ENCODE measurements at places on chromosomes 1 and 21.
A peak's percentile ranks its signal among the peaks of the same experiment; 100 is the strongest.

- DNase-seq: no peak
Observed at GRCh38 chr21:27240839-27241238, 274.0 kb upstream of the ADAMTS5 start.

DNA sequence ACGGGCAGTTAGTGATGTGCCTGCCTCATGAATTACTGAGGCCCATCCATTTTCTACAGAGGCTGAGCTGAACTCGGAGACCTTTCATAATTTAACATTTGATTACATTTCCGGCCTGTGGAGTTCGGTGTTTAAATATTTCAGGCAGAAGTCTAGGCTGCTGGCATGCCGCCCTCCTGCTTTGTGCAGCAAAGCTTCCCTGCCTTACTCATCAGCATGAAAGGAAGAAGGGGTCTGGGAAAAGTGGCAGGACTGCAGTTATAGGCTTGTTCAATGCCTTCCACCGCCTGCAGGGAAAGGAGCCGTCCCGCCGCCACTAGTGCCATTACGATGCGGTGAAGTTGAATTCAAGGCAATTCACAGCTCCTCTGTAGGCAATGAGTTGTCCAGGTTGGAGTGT, 527.9 kb downstream of the NPHP4 start:
- DNase-seq: no peak

- DNase-seq: no peak
Observed at GRCh38 chr1:67044631-67045270, 9.2 kb downstream of the SLC35D1 start.

DNA sequence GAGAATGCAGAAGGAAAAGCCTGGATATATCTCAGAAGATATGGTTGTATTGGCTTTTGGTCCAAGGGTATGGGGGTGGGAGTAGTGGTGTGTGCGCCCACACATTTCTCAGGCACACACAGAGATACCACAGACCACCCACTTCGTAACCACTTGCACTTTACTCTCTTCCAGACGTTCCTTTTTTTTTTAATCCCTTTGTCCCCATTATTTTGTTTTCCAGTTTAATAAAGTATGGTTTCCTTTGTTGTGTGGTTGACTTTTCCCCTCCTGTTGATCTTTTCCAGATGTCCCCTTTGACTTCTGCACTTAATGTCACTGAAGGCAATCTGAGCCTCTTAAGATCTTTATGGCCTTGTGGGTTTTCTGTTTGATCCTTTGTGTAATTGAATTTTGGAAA, 10.5 kb upstream of the TARS2 start:
- no peak for DNase-seq

- no peak for DNase-seq
Observed at GRCh38 chr1:170537798-170538503, 6.0 kb downstream of the GORAB start.

- no peak for DNase-seq
Observed at GRCh38 chr1:220391491-220391890, 119.2 kb upstream of the RAB3GAP2 start.

GRCh38 chr1:175984813-175985212, 222.3 kb downstream of the COP1 start:
- no peak for DNase-seq

- no peak for DNase-seq
Observed at GRCh38 chr1:218383681-218384080, 38.5 kb downstream of the TGFB2 start.

GRCh38 chr1:28437264-28437923, 67.9 kb downstream of the PHACTR4 start:
- peak; percentile 16 for DNase-seq

GRCh38 chr1:237671262-237671661, 219.5 kb downstream of the ZP4 start:
- no peak for DNase-seq

- DNase-seq: no peak
Observed at GRCh38 chr1:109392037-109392787, 5.5 kb downstream of the SORT1 start.

DNA sequence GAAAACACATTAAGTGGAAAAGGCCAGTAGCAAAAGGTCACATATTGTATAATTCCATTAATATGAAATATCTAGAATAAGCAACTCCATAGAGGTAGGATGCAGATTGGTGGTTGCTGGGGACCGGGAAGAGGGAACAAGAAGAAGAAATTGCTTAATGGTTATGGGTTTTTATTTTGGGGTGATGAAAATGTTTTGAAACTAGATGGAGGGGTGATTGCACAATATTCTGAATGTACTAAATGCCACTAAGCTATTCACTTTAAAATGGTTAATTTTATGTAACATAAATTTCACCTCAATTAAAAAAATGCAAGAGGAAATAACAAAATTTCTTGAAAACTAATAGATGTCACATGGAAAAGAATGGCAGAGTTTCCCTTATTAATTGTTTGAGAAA, 6.7 kb downstream of the KIAA0040 start:
- no peak for DNase-seq

DNA sequence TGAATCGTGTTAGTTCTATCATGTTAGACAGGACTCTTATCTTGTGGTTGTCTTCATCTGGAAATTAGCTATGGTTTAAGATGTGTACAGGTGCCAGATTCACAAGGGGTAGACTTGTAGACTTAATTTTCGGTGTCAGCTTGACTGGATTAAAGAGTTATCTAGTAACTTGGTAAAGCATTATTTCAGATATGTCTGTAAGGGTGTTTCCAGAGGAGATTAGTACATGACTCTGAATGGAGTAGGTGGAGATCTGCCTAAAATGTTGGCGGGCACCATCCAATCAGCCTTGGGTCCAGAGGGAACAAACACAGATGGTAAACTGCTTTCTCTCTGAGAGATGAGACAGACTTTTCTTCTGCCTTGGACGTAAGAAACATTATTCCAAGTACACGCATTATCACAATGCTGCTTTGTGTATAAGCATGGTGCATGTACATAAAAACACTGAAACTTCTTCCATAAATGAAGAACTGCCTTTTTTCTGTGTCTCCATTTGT, 434.6 kb downstream of the SMYD3 start:
- DNase-seq: no peak

DNA sequence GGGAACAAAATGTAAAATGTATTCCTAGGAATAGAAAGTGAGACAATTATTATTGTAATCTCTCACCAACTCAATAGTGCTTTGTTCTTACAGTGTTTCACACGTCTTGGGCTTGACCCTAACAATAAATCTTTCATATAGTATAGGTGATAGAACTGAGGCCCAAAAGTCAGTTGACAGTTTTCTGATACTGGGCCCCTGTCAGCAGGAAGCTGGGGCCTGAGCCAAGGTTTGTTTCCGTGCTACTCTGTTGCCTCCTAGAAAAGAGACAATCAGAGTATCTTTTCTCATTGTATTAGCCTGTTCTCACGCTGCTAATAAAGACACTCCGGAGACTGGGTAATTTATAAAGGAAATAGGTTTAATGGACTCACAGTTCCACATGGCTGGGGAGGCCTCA, 5.0 kb downstream of the RRP1B start:
- DNase-seq: no peak

- no peak for DNase-seq
Observed at GRCh38 chr1:34754964-34755637, at the start of gene GJB5. GJB5 (plus strand) TSS chr1:34755047; CDS start chr1:34757331, 2,284 bp downstream.

DNA sequence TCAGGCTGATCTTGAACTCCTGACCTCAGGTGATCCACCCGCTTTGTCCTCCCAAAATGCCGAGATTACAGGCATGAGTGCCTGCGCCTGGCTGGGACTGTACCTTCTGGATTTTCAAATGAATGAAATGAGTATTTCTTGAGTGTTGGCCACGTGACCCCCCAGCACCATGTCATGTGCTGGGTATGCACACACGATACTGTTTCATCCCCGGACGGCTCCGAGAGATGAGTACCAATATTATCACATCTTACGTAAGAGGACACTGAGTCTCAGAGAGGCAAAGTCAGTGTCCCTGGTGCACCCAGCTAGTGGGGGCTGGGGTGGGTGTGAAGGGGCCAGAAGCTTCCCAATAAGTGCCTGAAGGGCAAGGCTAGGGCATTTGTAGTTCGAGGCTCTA, 780 bp upstream of the CROCC start:
- DNase-seq: no peak

DNA sequence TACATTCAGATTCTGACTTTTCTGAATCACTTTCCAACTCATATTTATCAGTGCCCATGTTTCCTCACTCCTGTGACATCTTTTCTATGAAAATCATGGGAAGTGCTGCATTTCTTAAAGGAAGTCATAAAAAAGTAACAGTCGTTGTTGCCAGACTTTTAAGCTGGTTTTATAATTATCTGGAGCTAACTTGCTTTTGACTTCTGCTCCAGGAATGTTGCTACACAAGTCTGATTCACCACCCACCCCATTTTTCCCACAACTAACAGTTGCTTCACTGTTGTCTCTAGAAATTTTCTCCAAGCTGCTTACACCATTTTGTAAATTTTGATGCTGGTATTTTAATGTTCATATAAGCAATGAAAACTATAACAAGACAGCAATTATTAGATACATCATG, 12.2 kb downstream of the FCRLB start:
- DNase-seq: no peak

DNA sequence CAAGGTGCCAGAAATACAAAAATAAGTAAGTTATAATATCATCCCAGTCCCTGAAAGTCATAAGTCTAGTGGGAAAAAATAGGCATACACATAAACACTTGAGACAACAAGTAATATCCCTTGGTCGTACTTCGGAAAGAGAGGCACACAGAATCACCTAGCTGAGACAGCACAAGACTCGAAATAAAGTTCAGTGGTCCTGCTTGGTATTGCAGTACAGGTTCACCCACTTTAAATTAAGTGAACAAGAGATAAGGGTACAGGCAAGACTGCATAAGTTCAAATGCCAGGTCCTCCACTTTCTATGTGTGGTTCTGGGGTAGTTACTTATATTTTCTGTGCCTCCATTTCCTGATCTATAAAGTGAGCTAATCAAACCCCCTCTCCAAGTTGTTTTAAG, 47.6 kb downstream of the SEC16B start:
- DNase-seq: no peak

DNA sequence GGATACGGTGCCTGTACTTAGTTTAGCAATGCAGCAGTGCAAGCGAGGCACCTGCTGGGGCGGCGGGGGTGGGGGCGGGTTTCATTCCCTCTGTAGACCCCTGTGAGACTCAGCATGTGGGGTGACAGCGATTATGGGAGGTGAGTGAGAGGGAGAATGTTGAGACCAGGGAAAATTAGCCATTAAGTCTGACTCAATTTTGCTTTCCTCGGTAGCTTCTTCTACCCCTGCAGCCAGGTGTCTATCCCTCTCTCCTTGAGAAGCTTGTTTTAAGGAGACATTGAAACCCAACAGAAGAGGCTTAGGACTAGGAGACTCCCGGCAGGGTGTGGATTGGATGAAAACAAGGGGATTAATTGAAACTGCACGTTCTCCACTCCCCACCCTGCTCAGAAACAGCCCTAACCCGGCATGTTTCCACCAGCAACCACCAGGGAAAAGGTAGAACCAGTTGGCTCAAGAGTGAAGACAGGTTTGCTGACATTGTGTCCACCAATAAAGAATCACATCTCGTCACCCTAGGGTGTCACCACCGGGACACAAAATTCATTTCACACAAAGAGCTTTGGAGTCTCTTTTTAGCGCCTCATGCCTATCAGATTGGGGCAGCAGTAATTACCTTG, 20.6 kb upstream of the ATF3 start:
- DNase-seq: no peak

- peak; percentile 20 for DNase-seq
Observed at GRCh38 chr1:151326619-151327222, 495 bp downstream of the PI4KB start.

GRCh38 chr21:32812035-32812434, 40.5 kb upstream of the PAXBP1 start:
- DNase-seq: no peak

- peak; percentile 66 for DNase-seq
Observed at GRCh38 chr1:15046487-15047165, 106.9 kb upstream of the TMEM51 start.

DNA sequence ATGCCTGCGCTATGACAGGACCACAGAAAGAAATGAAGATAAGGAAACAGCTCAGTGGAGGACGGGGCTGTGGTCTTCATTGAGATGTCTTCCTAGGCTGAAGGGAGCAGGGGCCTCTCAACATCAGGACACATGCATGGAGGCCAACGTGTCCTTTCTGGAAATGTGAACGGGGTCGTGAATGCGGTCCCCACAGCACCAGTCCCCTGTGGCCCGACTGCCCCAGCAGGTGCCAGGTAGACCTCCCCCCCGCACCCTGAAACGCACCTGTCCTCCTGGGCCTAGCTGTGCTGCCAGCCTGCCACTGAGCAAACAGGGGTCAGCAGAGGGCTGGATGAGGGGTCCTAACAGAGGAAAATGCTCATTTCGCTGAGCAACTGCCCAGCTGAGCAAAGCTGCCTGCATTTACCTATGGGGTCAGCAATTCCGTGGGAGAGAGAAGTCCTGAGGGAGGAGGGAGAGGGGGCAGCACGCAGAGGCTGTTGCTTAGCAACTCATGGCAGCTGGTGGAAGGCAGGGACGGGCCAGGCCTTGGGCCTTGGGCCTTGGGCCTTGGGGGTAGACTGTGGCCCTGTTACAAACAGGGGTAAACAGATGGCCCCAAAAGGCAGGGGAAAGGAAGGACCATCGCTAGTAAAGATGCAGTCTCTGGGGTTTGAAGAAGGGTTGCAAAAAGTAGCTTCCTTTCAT, 77.4 kb downstream of the NPHP4 start:
- no peak for DNase-seq

GRCh38 chr1:78079580-78079979, 33.8 kb downstream of the GIPC2 start:
- no peak for DNase-seq

DNA sequence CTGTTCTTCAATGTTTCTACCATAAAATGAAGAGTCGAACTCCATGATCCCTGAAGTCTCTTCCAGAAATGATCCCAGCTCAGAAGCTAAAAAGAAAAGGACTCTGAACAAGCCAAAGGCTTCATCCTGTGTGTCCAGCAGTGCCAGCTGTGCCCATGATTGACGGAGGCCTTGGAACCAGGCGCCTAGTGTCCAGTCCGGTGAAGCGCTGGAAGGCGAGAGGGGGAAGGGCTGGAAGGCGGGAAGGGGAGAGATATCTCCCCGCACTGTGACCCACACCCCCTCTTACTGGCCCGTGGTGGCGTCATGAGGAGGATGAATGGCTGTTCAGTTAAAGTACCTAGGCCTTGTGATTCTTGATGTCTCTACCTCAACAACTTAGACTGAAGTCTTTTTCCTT, 10.4 kb upstream of the PLEKHA6 start:
- DNase-seq: no peak

GRCh38 chr1:110343249-110343648, 4.1 kb downstream of the RBM15 start:
- DNase-seq: no peak

GRCh38 chr1:247357052-247357780, 25.5 kb upstream of the ZNF496 start:
- no peak for DNase-seq
